ENCODE measurements at places on chromosomes 12 and 14.

DNA sequence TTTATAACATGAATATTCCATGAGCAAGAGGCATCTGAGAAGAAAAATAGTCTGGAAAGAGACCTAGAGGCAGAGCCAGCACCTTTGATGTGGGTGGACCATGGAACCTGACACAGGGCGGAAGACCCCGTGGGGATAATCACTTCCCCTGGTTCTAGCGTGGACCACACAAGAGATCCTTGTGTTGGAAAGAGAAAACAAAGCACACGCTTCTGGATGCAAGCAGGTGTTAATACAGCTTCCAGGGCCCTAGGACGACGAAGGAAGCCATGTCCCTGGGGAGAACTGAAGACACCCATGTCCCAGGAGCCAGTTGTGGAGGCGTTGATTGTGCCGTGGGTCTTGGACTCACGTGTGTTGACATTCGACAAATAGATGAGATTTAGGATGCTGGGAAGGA, 102.9 kb downstream of the ADGRD1 start:
- no peak for DNase-seq

DNA sequence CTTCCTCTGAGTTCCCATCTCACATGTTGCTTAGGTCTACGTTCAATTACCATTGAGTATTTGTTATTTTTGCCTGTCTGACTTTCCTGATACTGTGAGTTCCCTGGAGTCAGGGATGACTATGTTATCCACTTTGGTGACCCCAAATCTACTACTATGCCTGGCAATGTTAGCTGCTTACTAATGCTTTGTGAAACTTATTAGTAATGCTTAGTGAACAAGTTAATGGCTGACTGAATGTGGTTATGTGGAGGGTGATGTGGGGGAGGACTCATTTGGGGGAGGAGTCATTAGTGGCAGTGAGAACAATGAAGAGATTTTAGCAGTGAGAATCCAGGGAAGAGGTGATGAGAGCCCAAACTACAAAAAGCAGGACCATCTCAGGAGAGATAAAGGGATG, 121.6 kb downstream of the KTN1 start:
- DNase-seq, result no peak

DNA sequence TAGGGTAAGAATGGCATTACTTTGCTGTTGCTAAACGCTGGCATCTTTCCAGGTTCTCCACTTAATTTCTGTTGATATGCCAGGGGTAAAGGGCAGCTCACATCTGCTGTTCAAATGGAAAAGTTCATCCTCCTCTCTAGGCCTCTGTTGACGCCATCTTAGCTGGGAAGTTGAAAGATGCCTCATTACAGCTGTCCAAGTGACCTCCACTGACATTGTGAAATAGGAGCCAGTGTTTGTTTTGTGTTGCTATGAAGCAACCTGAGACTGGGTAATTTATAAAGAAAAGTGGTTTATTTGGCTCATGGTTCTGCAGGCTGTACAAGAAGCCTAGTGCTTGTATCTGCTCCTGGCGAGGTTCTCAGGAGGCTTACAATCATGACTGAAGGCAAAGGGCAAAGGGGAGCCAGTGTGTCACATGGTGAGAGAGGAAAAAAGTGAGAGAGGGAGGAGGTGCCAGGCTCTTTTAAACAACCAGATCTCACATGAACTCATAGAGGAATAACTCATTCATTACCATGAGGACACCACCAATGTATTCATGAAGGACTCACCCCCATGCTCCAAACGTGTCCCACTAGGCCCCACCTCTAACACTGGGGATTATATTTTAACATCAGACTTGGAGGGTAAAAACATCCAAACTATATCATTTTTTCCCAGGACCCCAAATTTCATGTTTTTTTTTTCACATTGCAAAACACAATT, 3.2 kb upstream of the ADAM21 start:
- no peak for DNase-seq

DNA sequence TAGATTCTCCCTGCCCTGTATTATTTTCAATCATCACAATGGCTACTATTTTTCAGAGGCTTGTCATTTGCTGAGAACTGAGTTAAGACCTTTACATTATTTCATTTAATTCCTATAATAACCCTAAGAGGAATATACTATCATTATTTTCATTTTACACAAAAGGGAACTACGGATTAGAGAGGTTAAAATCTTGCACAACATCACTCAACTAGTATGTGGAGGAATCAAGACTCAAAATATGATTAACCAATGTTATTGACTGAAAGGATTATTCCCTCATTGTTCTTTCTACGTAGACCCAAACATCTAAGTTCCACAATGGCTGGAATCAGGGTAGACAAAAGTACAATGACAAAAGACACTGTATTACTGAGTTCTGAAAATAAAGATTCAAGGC, 45.0 kb downstream of the GPR65 start:
- DNase-seq, result no peak

- DNase-seq, result no peak
These were observed 265.7 kb downstream of the BCL11B start for GRCh38 chr14:99006276-99006675.

DNA sequence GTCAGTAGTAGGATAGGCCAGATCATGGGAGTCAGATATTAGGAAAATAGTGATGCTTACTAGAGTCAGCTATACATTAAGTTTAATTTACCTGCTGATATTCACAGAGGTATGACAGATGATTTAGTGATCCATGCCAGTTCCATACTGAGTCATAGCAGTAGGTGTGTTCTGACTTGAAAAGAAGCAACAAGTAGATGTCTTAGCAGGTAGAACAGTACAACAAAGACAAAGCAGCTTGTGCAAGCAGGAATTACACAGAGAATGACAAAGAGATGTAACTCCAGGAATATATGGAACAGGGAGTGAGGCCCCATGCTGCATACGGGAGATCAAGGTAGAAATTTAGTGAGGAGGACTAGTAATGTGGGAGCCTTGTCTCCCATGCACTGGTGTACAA, 556.9 kb downstream of the SLC16A7 start:
- no peak for DNase-seq

- no peak for DNase-seq
These were observed 6.0 kb downstream of the CDKN1B start for GRCh38 chr12:12723149-12723680.

DNA sequence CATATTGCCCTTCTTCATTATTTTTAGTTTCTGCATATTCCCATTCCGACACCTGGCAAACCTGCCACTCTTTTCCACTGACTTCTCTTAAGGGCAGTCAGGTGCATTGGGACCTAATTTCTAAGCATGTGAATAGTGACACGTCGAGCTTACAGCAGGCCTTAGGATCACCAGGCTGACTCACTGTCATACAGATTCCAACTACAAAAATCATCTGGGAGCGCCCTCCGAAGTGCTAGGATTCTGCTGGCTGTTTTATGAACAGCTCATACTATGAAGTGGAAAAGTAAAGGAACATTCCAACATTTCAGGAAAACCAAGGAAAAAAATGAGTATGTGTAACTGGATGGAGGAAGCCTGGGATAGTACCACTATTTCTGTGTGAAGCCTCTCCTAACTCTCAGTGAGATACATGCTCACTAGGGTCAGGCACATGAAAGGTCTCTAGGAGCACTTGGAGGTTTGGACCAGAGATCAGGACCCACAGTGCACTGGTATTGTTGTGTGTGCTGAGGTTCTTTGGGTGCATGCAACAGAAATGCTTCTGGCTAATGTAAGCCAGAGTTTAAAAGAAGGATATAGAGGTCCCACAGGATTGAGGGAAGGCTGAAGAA, 257.4 kb downstream of the ZFP36L1 start:
- DNase-seq, result no peak
